ENCODE measurements at places on chromosomes 1 and 21.

GRCh38 chr1:48873944-48874343 lies 97.3 kb upstream of the BEND5 start:
- DNase-seq, result no peak

DNA sequence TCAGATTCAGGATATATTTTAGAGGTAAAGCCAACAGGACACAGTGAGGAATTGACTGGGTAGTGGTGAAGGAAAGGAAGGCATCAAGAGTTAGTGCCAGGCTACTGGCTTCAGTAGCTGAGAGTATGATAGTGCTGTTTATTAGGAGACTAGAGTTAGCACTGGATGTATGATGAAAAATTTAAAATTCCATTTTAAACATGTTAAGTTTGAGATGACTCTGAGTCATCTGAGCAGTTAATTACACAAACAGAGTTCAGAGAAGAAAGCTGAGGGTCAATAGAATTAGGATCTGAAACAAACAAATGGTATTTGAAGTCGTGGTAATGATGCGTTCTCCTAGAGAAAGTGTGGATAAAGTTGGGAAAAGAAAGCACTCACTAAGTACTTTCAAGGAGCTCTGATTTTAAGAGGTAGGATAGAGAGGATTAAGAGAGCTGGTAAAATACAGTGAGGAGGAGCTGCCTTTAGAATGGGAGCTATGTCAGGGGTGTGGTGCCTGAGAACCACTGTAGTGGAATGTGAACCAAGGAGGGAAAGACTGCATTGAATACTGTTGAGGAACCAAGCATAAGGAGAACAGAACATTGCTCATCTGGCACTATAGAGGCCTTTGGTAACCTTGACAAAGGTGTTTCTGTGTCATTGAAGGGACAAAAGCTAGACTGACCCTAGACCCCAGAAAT lies 21.7 kb upstream of the SHCBP1L start:
- no peak for DNase-seq

DNA sequence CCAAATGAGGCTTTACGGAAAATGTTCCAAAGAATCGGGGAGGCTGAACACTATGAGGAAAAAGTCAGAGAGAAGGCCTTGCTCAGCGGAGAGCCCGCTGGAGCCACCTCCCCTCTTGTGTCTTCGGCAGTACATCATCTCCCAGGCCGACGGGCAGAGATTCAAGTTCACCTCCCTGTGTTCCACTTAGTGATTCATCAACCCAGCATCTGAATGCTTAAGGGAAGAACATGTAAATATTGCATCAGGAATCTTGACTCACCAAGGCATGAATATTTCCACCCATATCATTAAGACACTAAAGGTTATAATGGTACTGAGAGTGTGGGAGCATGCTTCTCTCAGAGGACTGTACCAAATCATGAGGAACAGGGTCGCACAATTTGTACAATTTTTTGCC lies 172.5 kb downstream of the ST6GALNAC5 start:
- DNase-seq, result no peak

GRCh38 chr1:36667256-36667655 lies 184.5 kb upstream of the CSF3R start:
- DNase-seq, result no peak

GRCh38 chr1:79150576-79150975 lies 144.0 kb upstream of the ADGRL4 start:
- DNase-seq, result no peak

GRCh38 chr1:41622402-41622801 lies 137.9 kb upstream of the EDN2 start:
- no peak for DNase-seq

- DNase-seq, result no peak
These were observed 208.2 kb upstream of the KIAA0040 start for GRCh38 chr1:175400766-175401165.

DNA sequence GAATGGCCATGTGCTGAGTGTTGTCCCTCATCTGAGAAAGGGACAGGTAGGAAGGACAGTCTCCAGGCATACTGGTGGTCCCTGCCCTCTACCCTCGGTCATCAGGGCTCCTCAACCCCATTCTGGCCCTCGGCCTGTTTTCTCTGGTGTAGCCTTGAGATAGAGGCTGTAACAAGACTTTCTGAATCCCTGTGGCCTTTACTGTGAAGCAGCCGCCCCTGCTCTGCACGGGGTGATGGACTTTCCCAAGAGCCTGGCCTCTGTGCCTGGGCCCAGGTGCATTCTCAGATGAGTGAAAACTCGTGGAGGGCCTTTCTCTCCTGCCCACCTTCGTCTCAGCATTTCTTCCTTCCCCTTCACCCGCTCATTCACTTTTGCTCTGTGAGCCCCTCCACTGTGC lies 3.0 kb upstream of the CASQ1 start:
- no peak for DNase-seq

GRCh38 chr1:29342983-29343382 lies 106.7 kb downstream of the PTPRU start:
- no peak for DNase-seq

- DNase-seq, result no peak
These were observed 26.6 kb downstream of the MATN1 start for GRCh38 chr1:30696831-30697230.

GRCh38 chr1:56331892-56332567 lies 247.3 kb downstream of the PLPP3 start:
- DNase-seq, result no peak

DNA sequence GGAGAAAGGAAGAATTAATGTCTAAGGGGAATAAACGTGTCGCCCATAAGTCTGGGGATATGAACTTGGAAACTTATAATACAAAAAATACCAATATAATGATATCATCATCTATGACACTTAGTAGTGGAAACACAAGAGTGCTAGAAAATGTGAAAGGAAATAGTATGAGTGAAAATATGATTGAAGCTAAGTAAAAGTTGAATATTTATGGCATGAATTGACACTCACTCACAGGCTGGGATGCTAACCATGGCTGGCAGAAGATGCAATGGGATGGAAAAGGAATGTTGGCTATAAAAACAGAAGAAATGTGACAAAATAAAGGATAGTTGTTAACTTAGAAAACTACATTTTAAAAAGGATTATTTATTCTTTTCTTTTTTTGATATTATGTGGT lies 120.1 kb downstream of the XPR1 start:
- no peak for DNase-seq

GRCh38 chr1:96492236-96492635 lies 229.3 kb upstream of the PTBP2 start:
- DNase-seq, result no peak

DNA sequence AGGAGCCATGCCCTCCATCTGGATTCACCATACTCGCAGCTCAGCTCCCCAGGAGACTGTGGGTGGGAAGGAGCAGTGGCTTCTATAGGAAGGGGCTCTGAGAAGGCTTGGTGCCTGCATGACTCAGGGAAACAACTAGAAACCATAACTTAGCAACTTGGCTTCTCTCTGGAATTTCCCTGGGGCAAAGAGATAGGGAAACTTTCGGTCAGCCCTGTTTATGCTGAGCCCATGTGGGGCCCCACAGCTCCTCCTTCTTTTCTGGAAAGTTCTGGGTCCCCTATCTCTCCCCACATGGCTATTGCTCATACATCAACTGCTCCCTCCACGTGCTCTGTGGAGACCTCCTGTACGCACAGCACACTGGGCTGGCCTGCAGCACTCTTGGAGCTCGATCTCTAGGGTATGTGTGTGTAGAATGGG lies 39.3 kb downstream of the PLEKHA6 start:
- DNase-seq, result no peak

GRCh38 chr1:206774093-206774492 lies 1.8 kb upstream of the IL10 start:
- DNase-seq, result no peak

- no peak for DNase-seq
These were observed 84.1 kb upstream of the RRP15 start for GRCh38 chr1:218200979-218201378.

GRCh38 chr1:51236531-51237350 lies 668 bp downstream of the RNF11 start:
- DNase-seq, result peak; percentile 53

DNA sequence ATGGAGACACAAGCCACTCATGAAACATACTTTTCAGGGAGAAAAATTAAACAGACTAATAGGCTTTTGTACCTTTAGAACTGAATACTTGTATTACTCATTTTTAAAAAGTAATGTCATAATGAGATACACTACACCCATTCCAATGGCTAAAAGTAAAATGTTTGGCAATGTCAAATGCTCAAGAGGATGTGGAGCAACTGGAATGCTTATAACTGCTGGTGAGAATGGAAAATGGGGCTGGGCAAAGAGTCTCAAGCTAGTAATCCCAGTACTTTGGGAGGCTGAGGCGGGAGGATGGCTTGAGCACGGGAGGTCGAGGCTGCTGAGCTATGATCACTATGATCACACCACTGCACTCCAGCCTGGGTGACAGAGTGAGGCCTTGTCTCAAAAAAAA lies 86.3 kb downstream of the NKAIN1 start:
- DNase-seq, result no peak

DNA sequence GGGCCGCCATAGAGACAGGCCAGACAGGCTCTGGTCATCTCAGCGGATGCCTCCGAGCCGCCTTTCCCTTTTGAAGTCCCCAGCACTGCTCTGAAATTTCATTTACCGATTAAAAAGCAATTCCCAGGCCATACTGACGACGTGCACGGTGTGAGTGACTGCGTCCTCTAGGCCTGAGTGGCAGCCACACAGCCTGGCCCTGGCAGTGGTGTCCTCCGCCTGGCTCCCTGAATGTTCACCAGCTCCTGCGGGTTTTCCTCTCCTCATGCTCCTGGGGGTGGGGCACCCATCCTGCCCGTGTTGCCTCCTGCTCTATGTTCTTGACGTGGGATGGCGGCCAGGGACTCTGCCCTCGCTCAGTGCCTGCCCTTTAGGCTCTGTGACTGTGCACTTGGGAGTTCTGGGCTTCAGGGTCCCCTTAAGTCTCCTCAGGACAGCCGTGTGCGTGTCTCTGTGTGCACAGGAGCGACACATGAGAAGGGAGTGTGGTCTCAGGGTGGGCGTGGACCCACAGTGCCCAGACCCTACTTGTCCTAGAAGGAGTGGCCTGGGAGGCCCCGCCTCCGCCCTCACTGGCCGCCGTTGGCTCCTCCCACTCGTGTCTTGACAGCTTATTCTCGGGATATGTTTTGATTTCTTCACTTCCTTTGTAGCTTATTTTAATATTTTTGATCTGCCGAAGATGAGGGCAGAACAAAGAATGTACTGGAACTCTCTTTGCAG lies 3.6 kb downstream of the SKI start:
- peak; percentile 87 for DNase-seq

- DNase-seq, result no peak
These were observed 51.1 kb downstream of the IER5 start for GRCh38 chr1:181139631-181140061.
